ENCODE measurements at places on chromosomes 6 and 20.

GRCh38 chr20:34573541-34574300, 15.2 kb downstream of the MAP1LC3A start:
- no peak for DNase-seq

DNA sequence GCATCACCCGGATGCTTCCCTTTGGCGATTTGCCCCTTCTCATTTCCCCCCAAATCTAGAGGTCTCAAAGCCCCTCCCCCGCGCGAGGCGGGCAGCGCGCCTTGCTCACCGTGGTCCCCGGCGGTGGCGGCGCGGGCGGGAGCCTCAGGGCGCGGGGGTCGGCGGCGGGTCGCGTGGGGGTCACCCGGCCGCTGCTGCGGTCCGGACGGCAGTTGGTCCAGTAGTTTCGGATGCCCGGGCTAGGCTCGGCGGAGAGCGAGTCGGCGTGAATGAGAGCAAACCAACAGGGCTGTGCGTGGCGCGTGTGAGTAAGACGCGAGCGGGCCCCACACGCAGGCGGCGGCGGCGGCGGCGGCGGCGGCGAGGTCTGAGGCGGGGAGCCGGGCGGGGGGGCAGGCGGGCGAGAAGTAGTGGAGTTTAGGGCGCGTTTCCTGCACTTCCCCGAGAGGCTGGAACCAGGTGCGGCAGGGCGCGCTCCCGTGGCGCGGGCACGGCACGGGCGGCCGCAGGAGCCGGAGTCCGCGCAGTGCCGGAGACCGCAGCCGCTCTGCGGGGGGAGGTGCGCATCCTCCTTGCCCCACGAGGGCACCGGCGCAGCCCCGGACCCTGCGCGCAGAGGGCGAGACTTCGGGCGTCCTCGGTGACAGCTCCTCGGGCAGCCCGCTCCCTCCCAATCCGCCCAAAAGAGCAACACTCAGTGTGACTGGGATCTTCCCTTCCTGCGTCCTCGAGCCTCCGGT, 567 bp downstream of the HS3ST5 start:
- peak; percentile 26 for DNase-seq

GRCh38 chr6:75539136-75539535, 45.5 kb upstream of the FILIP1 start:
- DNase-seq = no peak

- DNase-seq = peak; percentile 35
These were observed 920 bp upstream of the WTAP start for GRCh38 chr6:159726255-159726917.

DNA sequence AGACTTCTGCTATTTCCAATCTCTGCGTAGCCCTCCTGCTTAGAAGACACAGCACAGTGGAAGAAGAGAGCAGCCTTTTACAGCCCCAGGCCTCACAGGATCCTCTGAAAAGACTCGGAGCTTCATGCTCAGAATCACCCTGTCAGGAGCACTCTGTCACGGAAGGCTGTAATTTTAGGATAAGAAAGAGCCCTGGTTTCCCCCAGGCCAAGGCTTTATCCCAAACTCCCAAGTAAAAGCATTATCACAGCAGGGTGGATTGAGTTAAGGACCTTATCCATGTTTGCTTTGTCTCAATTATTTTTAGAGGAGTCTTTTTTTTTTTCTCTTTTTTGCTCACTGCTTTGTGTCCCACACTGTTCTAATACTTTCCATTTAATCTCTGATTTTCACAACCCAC, 39.2 kb downstream of the ANKS1A start:
- no peak for DNase-seq

DNA sequence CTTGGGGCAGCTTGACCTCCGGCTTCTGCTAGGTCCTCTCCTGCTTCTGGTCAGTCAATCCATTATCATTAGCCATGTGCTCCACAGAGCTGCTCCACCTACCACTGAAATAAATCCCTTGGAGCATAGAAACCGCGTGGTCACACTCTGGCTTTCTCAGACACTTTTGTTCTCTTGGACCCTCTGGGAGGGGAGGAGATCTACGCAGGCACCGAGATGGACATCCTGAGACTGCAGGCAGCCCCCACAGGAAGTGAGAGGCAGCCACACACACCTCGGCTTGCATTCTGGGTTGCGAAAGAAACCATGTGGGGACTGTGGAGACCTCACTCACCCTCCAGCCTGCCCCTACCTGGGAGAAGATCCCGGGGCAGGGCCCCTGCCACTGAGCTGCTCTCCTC, 79.5 kb downstream of the FYN start:
- DNase-seq = no peak

- no peak for DNase-seq
These were observed 51.7 kb downstream of the PANK2 start for GRCh38 chr20:3940905-3941304.

GRCh38 chr6:16494793-16495192, 256.4 kb downstream of the GMPR start:
- no peak for DNase-seq

GRCh38 chr6:111615916-111616612, 10.4 kb upstream of the TRAF3IP2 start:
- DNase-seq = no peak

DNA sequence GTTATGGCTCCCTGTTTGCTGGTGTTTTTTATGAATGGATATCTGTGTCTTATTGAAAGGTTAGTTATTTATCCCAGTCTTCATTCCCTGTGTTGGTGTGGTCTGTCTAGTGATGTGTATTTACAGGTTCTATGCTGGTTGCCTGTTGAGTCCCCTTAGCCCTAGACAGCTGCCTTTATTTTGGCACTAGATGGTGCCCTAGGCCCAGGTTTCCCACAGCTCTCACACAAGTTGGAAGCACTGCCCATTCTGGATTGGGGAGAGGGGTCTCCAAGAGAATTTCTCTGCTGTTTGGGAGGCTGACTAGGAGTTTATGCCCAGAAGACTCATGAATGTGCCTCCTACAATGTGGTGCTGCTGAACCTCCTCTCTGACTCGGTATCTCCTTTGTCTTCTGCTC, 12.4 kb downstream of the GRM1 start:
- DNase-seq = no peak

DNA sequence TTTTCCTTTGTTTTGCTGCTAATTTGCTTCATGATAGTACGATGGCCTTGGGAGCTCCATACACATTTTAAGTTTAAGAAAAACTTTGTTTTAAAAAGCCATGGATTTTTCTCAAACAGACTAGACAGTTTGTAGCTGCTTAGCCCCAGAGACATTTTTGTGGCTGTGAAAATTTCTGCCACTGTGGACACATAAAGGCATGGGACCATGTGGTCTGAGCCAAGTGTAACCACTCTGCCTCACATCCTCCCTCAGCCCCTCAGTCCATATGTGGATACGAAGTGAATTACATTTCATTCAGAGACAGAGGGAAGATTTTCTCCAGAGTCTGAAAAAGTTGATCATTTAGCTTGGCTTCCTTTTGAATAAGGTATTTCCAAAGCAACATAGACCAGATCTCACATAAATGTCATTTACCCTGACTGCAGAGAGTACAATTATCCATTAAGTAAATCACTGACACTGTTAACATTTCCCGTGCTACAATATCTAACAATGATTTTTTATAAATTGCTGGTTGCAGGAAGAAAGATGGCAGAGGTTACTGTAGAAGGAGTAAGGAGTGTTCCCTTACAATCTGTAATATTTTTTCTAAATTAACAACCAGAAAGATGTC, 87.4 kb downstream of the GJA1 start:
- no peak for DNase-seq
